IPS DF 19.7 (cell line): ENCODE measurements at places on chromosomes 4 and X.

DNA sequence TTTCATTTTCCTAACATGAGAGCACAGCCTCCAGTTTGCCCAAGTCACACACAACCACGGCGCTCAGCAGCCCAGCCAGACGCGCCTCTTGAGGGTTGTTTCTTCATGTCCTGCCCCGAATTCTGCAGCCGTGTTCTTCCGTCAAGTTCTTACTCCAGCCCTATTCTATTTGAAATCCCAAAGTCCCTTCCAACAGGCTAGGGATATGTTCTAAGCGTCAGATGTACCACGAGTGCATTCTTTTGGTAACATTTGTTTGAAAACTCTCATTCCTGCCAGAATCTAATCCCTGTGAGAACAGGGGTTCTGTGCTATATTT is 23.1 kb downstream of the ACSL1 start:
- DNase-seq: no peak

DNA sequence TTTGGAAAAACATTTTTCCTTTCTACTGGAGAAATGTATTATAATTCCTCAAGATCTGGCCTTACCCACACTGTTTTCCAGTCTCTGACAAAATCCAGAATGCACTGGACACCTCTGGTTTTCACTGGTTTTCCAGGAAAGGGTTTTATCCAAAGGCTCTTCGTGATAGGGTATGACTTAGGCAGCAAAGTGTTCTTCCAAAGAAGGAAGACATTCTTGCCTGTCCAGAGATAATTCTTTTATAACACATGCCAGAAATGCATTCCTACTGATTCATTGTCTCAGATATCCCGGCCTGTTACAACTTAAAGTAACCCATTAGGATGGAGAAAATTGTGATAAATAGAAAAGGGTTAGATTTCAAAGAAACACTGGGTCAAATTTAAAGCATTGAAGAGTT is 2343.1 kb downstream of the PCDH7 start:
- no peak for DNase-seq

DNA sequence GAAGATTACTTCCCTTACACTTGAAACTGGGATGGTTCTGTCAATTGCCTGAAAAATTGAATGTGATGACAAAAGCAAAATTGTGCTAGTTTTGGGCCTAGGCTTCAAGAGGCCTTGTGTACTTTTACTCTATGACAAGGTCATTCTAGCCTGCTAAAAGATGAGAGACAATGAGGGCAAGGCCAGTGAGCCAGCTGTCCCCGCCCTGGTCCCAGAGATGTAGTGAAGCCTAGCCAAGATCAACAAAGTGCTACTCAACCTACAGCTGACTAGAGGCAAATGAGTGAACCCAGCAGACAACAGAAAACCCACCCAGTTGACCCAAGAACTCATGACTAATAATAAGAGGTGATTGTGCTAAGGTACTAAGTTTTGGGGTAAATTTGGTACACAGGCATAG is 248.7 kb downstream of the IL15 start:
- no peak for DNase-seq

DNA sequence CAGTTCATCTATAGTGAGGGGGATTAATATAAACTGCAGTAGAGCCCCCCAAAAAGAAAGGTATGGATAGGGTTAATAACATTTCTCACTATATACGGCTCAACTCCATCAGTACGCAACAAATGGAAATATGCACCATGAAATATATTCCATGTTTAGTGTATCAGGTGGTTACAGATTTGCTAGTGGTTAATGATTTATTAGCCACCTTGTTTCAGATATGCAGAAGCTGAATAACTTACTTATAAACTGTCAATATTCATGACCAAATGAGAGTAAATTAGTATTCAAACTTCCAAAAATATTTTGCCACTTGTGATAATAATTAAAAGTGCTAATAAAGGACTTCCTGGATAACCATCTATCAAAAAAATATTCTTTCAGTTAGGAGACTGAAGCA is 14.8 kb downstream of the AMTN start:
- DNase-seq: no peak

DNA sequence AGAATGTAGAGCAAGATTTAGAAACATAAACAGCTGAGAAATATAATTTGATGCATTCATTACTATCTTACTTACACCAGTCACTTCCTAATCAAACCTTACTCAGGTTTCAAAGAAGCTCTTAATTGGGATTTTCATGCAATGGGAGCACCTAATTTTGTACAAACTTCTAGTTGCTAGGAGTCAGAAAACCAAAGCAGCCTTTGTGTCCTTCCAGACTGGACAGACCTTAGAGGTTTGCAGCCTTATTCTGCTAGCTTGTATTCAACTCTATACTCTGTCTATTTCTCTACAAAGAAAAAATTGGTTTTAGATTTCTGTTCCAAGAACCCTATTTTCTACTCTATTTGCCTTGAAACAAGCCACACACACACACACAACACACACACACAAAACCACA is 19.4 kb downstream of the GABRA2 start:
- DNase-seq: no peak

- no peak for DNase-seq
Observed at GRCh38 chrX:103249805-103250204, 5.2 kb downstream of the TCEAL8 start.

GRCh38 chrX:71913156-71913950 is 2.7 kb downstream of the NHSL2 start:
- no peak for DNase-seq

- DNase-seq: no peak
Observed at GRCh38 chr4:162732876-162733275, 433.8 kb downstream of the NAF1 start.

DNA sequence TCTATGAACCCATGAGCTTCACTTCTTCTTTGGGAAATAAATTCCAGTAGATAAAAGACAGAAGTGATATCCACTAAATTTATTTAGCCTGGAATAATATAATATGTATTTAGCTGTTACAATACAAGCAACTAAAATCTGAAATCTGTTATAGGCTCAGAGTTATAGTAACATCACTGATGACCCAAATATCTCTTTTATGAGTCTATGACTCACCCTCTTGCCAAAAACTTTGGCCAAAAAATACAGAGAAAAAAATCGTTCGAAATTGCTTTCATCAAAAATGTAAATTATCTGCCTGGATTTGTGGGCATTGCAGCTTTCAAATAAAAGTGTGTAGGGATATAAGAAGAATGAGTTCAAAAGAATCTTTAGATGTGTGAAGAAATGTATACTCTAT is 89.4 kb upstream of the DKK2 start:
- DNase-seq: no peak

DNA sequence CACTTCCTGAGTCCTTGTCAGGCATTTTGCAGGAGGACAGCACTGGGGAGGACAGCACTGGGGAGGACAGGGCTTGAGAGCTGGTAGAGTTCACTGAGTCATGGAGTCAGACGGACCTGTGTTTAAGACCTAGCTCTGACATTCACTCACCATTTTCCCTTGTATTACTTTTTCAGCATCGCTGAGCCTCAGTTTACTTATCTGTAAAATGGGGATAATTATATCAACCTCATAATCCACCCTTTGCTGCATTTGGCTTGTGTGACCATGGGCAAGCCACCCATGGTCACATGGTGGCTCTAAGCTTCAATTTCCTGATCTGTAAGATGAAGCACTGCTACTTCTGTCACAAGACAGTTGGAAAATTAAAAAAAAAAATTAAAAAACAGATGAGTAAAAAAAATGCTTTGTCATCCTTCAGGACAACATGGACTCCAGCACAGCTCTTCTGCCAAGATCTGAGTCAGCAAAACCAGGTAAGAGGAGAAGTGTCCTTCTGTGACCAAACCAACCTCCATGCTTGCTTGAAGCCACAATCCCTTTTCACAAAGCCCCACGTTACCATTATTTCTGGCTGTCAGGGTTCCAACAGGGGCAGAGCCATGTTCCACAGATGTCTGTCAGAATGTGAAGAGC is 275.5 kb downstream of the RAB28 start:
- no peak for DNase-seq

GRCh38 chr4:107391630-107392028 is 328.4 kb downstream of the PAPSS1 start:
- DNase-seq: no peak

DNA sequence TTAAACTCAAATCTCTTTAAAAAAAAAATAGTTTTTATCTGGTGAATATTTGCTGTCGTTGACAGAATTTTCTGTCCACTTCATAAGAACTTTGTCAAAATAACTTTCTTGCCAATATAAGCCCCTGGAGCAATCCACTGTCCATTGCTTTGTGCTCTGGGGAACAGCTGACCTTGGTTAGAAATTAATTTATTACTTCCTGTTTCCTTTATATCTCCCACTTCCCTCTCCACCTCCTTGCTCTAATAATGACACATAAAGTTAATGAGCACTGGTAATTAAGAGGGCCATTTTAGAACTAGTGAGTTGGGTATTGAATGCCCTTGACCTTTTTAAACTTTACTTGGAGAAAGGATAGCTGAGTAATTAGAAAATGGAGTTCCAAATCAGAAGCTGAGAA is 151.3 kb upstream of the LEF1 start:
- DNase-seq: no peak

GRCh38 chr4:74054483-74055047 is 16.1 kb upstream of the CXCL3 start:
- no peak for DNase-seq

DNA sequence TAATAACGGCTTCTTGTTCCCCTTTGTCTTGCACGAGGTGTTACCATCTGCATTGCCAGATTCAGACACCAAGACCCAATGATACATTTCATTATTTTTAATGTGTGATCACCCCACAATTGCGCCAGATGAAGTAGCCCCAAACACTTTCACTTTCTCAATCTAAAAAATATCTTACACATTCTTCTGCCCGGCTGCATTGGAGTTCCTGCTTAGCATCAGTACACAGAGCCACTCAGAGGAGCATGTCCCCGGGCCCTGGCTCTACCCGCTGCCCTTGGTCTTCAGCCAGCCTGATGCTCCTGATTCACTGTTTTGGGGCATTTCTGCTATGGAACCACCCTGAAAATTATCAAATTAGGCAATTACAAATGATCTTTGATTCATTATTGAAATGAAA is 66.0 kb upstream of the TENM3 start:
- DNase-seq: no peak

DNA sequence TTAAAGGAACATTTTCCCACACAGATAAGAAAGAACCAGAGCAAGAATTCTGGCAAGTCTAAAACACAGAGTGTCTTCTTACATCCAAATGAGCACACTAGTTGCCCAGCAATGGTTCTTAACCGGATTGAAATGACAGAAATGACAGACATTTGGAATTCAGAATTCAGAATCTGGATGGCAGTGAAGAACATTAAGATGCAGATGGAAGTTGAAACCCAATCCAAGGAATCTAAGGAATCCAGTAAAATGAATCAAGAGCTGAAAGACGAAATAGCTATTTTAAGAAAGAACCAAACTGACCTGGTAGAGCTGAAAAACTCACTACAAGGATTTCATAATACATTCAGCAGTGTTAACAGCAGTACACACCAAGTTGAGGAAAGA is 21.5 kb downstream of the ANAPC10 start:
- no peak for DNase-seq

DNA sequence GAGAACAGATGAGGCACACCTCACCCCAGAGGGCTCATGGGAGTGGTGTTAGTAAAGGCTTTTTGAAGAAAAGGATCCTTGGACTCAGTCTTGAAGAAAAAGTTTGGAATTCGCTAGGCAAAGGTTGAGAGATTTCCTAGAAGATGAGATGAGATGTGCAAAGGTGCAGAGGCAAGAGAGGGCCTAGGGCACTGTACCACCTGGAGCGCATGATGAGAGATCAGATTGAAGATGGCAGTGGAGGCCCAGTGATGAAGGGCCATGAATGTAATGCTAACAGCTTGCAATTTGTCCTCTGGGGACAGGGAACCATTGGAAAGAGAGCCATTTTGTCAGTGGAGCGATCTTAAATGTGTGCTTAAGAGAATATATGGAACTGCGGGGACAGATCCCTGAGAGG is 45.0 kb downstream of the PGRMC2 start:
- no peak for DNase-seq

DNA sequence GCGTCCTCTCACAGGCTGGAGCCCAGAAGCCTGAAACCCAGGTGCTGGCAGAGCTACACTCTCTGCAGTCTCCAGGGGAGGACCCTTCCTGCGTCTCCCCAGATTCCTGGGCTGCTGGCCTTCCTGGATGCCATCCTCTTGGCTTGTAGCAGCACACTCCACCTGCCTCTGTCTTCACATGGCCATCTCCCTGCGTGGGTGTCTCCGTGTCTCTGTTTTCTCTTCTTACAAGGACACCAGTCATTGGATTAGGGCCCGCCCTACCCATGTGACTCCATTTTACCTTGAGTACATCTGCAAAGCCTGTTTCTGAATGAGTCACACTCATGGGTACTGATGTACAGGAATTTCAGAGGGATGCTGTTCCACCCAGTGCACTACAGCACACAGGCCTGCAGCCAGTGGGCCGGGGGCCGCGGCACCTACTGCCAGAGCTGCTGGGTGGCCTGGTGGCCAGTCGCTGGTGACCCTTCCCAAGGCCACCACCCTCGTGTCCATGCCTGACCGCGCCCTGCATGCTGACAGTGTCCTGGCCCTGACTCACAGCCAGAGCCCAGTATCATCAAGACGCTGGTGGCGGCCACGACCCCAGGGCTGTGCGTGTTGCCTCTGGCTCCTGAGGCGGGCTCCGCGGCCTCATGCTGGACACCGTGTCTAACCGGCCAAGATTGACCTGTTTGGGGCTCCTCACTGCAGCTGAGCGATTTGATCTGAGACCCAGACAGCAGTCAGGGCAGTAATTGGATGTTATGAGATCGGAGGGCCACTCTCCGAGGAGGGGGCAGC is 63.6 kb upstream of the NKX1-1 start:
- DNase-seq: no peak

DNA sequence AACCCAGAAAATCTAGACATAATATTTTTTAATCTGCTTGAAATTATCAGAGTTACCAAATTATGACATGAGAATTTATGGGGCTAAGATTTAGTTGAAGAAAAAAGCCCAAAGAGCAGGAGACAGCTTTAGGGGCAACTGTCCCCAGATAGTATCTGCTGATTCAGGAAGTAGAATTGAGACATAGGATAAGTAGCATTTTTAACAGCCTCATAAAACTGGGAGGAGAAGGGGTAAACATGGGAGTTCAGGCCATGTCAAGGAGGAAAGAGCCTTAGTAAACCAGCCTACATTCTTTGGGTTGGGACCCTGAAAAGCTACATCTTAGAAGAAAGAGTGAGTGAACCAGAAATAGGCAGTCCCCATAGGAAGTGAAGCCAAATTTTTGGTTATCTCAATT is 9.7 kb upstream of the RAB28 start:
- DNase-seq: no peak

DNA sequence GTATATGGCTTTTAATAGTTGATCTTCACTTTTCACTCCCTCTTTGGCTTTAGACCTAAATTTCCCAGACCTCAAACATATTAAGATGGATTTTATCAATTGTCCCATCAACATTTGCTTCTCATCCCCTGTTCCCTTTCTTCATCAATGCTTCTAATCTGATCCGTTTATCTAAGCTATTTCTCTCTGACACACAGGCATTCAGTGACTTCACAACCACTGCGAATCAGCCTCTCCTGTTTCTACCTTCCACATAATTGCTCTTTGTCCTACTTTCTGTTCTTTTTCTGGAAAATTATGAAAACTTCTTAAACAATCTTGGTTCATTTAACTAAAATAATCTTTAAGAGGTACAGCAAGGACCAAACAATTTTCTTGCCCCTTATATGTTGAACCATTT is 115.2 kb downstream of the GLRA3 start:
- no peak for DNase-seq

GRCh38 chr4:57265831-57266582 is 155.8 kb upstream of the IGFBP7 start:
- DNase-seq: peak; percentile 47
